Cortex of kidney (tissue), 1 donor: ENCODE measurements at places on chromosomes 7 and 10.

DNA sequence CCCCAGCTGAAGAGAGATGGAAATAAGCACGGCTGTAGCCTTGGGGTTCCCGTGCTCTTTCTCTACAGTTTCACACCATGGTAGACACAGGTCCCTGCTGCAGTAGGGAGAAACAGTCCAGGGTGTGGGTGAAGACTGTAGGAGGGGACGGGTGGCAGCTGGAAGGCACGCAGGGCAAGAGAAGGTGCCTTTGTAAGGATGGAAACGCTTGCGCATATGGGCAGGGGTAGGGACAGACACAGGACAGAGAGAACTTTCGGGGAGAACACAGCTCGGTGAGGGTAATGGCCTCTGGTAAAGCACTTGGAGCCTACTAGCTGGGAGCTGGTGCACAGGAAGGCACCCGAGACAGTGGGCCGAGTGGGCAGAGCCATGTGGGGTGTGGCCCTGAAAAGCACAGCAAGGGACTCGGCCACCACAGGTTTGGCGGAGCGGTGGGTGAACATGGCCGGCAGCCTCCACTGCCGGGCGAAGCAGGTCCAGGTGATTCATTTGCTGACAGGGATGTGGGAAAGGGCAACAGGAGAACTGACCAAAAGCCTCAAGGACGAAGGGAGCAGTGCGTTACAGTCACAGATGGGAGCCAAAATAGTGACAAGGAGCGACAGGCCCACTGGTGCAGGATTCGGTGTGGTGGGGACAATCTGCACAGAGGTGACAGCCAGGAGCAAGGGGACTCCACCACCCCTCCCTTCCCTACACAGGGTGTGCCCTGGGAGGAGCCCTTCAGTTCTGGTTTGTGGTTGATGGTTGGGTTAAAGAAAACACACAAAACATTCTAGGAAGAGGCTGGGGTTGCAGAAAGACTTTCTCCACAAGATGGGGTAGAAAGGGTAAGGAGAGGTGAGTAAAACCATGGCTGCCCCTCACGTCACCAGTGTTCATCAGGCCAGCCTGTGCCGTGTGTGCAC, 97.1 kb downstream of the VOPP1 start:
- DNase-seq: no peak

- DNase-seq: no peak
Measured at GRCh38 chr7:131103997-131104396, 223.7 kb upstream of the MKLN1 start.

DNA sequence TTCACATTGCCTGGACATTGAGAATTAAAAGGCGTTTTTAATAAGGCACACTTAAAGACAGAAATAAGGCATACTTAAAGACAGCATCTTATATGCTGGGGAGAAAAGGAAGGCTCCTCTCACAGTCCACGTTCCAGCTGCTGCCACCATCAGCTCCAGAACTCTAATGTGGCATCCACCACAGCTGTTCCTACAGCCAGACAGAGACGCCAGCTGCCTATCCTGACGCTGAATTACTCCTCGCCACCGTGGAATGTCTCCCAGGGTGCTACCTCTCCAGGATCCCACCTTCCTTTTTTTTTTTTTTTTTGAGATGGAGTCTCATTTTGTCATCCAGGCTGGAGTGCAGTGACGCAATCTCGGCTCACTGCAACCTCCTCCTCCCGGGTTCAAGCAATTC, 30.8 kb downstream of the SLC37A3 start:
- DNase-seq: no peak

DNA sequence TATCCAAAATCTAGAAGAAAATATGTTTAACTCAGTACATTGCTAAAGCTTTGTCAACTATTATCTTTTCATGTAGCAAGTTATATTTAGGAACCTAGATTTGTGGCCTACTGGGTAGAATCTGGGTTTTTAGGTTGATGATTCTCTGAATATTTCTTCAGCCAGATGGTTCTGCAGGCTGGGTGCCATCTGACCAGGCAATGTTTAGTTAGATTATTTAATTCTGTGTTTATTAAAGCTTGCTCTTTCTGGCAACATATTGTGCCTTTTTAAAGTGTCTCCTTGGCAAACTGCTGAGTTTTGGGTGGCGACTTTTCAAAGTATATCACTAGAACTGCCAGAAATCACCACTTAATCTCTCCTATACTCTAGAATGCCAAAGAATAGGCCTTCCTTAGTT, 114.1 kb downstream of the LHFPL3 start:
- no peak for DNase-seq

- no peak for DNase-seq
Measured at GRCh38 chr10:13420532-13421307, 72.6 kb upstream of the SEPHS1 start.
